Endodermal cell (in vitro differentiated cells): ENCODE measurements at places on chromosomes 11 and 22.

DNA sequence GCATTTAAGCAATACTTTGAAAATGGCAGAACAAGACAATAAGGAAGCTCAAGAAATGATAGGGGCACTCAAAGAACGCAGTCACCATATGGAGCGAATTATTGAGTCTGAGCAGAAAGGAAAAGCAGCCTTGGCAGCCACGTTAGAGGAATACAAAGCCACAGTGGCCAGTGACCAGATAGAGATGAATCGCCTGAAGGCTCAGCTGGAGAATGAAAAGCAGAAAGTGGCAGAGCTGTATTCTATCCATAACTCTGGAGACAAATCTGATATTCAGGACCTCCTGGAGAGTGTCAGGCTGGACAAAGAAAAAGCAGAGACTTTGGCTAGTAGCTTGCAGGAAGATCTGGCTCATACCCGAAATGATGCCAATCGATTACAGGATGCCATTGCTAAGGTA lies 51.9 kb downstream of the SPECC1L start:
- no peak for DNase-seq

- DNase-seq: no peak
These were observed 70.3 kb upstream of the BDNF start for GRCh38 chr11:27770576-27770975.

DNA sequence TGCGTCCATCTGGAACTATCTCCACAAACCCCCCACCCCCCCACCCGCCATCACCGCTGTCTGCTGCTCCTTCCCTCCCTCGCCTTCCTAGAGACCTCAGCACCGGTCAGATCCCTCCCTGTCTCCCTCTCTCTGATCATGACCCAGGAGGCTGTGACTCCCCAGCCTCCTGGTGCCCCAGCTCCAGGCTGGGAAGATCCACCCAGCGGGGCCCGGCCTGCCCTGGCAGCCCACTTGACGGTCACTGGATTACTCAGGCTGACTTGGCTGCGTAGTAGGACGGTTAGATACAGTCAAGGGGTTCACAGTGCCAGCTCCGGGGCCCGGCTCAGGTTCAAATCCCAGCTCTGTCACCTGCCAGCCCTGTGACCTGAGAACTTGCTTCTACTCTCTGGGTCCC lies 59.3 kb downstream of the ANO1 start:
- no peak for DNase-seq

- peak; percentile 79 for DNase-seq
These were observed 71.0 kb downstream of the SYN3 start for GRCh38 chr22:32987081-32987631.

- no peak for DNase-seq
These were observed 130.1 kb upstream of the ZC3H12C start for GRCh38 chr11:109963101-109963500.

DNA sequence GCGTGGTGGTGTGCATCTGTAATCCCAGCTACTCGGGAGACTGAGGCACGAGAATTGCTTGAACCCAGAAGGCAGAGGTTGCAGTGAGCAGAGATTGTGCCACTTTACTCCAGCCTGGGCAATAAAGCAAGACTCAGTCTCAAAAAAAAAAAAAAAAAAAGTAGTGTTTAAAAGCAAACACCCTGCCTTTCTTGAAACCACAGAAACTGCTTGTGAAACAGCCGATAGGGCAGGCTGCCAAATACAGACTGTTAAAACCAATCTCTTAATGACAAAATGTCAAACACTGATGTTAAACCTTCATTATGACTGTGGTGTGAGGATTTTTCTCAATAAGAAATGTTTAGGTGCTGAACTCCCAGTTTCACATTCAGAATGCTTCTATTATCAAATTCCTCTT lies 27.3 kb downstream of the MARK2 start:
- DNase-seq: no peak

DNA sequence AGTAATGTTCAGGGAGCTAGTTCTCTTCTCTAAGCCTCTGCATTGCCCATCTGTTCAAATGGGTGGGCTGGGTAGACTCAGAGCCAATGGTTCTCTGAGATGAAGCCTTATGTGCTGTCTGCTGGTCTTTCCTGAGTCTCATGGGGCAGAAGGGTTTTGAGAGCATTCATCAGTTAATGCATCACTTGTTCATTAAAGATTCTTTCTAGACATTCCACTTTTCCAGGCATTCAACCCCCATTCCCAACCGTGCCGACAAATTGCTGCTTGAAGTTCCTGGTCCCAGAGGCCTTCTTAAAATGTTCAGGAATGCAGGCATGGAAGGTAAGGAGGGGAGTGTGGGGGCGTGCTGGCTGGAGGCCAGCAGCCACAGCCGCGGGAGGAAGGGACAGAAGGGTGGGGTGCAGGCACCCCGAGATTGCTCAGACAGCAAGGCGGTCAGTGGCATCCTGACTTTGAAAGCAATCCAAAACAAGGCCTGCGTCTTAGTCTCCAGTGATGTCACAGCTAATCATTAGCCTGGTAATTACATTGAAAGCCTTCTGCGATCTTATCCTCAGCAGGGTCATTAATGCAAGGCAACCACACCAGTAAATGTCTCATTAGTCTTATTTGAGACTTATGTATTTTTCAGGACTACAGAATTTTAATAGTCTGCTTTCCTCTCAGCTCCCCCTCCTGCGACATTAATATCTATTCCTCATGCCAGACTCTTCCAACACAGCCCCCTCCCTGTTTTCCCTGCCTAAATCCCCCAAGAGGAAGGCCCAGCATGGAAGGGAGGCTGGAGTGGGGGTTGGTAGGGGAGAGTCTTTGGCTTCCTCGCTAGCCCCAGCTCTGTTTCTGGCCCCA lies 328.8 kb downstream of the MIAT start:
- DNase-seq: no peak

- DNase-seq: peak; percentile 84
These were observed 64.2 kb downstream of the MED15 start for GRCh38 chr22:20571531-20572007.

DNA sequence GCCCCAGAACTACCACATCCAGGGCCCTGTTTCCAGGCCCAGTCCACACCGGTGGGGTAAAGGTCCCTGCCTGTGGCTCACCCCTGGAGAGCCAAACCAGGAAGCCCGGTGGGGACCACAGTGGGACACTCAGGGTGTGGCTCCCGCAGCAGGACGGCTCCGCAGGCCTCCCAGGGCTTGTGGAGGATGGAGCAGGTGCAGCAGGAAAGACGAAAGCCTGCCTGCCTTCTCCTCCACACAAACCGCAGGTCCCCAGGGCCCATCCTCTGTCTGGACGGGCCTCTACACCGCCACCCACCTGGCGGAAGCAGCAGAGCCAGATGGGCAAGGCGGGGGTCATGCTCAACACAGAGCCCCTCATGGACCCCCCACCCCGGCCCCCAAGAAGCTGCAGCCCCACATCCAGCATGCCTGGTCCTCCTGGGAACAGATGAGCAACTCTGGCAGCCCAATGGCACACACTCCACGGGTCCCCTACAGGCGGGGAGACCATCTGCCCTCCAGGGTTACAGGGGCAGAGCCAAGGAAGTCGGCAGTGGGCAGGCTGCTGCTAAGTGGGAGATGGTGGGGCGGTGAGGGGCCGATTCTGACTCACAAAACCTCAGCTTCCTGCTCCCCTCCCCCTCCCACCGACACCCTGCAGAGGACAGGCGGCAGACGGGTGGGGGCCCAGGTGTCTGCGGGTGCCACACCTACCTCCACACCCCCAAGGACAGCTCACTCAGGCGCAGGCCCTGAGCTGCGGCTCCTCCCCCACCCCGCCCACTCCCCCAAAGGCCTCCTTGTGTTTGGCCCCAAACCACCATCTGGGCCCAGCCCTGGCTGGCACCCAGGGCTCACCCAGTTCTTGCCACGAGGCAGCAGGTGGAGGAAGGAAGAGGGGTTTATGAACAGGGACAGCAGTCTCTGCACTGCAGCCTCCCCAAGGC lies 5.2 kb downstream of the SBF1 start:
- DNase-seq: peak; percentile 87
